ENCODE measurements at places on chromosomes 1 and 21. TPM values are rescaled to one million over a fixed set of nuclear protein-coding genes. Genes with fewer than 3 reads are reported as not detected.

- DNase-seq: no peak
These were observed 647.1 kb upstream of the NCAM2 start for GRCh38 chr21:20351138-20351537.

- DNase-seq: no peak
These were observed 12.5 kb downstream of the FOXJ3 start for GRCh38 chr1:42322577-42322976.

DNA sequence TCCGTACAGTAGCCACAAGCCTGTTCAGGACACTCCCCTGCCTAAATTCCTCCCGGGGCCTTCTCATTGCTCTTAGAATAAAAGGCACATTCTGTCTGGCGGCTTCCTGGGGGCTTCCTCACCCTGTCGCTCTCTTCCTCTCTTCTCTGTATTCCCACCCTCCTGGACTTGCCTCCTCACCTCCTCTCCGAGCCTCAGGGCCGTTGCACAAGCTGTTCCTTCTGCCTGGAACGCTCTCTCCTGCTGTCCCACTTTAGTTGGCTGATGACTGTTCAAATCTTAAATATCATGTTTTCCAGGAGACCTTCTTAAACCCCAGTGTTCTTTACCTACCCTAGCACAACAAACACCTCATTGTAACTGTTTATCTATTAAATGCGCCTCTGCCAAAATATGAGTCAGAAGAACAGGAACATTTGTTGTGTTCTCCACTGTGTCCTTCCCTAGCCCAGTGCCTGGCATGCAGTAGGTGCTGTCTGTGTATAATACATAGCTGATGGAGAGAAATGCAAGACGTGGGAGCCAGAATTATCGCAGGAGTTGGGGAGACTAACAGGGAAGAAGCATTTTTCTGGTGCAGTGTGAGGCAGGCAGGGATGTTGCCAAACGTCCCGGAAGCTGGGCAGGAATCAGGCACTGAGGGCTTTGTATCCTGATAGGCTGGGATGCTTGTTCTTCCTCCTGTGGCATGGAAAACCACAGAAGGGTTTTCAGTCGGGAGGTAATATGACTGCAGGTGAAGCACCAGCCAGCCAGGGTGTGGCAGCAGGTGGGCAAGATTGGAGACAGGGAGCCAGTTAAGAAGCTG, 24.1 kb upstream of the THRAP3 start:
- DNase-seq: no peak

DNA sequence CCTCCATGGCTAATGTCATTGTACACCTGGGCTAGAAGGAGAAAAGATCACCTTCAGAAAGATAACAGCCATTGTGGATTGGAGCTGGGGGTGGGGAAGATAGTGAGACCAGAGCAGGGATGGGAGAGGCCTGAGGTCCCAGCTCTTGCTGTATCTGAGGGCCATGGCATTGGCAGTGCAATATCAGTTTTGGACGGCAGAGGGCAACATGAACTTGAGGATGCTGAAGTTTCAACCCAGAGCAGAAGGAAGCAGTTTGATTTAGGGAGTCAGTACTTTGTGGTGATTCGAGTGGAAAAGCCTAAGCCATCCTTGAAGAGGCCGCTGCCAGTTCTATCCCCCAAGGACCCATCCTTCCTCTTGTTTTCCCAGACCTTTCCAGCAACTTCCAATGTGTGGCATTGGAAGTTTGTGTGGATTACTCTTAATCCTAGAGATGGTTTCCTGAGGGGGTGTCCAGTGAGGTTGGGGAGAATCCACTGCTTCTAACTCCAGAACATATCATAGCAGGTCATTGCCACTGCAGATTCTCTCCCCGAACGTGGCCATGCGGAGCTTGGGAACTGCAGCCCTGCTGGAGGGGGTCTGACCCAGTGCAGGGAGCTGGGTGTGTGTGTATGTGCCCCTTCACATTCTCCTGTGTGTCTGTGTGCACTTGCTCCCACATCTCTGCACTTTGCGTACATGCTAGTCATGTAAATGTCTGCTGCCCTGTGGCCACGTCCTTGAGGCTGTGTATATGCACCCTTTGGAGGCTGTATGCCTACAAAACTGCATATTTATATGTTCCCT, 24.1 kb downstream of the SLC26A9 start:
- DNase-seq: peak; percentile 76

GRCh38 chr1:35064265-35064664, 14.9 kb upstream of the ZMYM1 start:
- no peak for DNase-seq

CADM3 gene
- not detected for total RNA-seq

CENPS gene
- total RNA-seq: 6.4 TPM

DNA sequence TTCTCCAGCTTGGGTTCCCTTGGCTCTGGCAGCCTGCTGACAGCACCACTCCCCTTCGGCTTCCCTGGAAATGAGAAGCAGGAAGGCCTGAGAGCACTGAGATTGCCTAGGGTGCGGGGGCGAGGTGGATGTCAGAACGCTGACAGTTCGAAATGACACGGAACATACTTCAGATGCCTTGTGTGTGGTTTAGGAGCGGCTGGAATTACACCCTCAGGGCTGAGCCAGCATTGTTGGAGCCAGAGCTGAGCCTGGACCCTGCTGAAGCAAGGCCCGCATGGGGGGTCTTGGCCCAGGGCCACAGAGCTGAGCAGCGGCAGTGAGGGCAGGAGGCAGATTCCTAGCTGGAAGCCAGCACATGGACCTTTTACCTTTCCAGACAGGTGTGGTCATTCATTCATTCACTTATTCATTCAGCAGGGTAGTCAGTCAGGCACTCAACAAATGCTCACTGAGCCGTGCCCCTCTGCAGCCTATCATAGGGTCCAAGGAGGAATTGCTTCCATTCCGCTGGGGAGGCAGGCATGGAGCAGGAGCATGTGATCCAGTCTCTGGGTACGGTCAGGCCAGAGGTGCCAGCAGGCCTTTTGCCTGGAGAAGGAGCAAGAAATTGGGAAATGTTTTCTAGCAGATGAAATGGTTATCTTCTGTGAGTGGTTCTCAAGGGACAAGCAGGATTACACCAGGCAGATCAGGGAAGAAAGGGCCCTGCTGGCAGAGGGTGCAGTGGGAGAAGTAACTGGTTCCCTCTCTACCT, 6.6 kb upstream of the FOXE3 start:
- no peak for DNase-seq

DNA sequence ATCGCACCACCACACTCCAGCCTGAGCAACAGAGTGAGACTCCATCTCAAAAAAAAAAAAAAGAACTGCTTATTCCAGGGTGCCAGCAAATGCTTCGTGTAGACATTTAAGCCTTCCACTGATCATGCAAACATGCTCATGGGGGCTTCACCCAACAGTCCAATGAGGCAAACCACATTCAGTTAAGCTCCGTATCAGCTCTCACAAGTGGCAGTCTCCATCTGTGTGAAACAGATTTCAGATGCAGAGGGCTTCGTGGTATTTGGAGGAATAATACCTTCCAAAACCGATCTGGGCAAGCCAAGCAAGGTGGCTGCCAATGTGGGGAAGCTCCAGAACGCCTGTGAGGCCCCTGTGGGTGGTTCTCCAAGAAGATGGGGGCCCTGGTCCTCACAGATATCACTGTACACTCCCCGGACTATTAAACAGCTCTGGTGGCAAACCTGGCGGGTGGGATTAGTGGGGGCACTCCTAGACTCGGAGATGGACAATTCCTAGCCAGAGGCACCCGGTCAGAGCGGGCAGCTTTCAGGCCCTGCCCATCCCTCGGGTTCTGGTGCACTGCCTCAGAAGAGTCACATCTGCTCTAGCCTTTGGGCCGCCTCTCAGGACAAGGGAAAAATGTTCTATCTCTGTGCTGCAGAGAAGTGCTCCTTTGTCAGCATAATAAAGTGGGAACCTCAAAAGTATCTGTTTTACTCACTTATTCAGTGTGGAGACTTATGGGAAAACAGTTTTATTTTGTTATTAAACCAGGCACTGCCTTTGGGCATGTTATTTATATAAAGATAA, 10.2 kb downstream of the CREG1 start:
- no peak for DNase-seq

- DNase-seq: no peak
These were observed 123.8 kb upstream of the PRDX6 start for GRCh38 chr1:173353350-173353749.

CYP4A11 gene
- total RNA-seq: not detected

- no peak for DNase-seq
These were observed 68.4 kb downstream of the TLR5 start for GRCh38 chr1:223074445-223075300.

DNA sequence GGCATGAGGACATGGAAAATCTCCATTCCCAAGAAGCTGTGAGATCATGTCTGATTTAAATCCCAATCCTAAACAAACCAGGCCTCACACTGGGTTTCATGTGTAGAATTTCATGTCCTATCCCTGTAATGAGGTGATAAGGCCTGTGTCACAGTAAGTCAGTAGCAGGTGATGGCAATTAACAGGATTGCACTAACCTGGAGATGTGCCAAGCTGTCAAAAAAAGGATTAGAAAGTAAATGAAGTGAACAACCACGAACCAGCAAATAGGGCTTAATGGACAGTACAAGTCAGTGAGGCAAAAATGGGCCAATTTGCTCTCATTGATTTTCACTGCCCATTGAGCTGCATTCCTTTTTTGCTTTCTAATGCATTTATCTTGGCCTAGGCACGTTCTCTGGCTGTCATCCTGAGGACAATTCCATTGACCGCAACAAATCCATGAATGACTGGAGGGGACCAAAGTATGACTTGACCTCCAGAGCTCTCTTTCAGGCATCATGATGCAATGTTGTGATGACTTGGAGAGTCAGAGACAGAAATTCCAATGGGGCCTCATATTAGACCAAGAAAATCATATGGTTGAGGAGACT, 673.6 kb upstream of the ADGRL2 start:
- DNase-seq: no peak

- no peak for DNase-seq
These were observed 14.5 kb downstream of the HMGB4 start for GRCh38 chr1:33878392-33878791.

GRCh38 chr1:175978476-175978875, 228.6 kb downstream of the COP1 start:
- DNase-seq: no peak

- DNase-seq: no peak
These were observed 25.8 kb upstream of the CAPZB start for GRCh38 chr1:19511116-19511515.

GRCh38 chr1:206854401-206855129, 10.9 kb upstream of the IL20 start:
- DNase-seq: no peak

- no peak for DNase-seq
These were observed 116.3 kb upstream of the C1orf21 start for GRCh38 chr1:184270556-184270955.

- DNase-seq: no peak
These were observed 159.2 kb downstream of the TRABD2B start for GRCh38 chr1:47837866-47838561.

DNA sequence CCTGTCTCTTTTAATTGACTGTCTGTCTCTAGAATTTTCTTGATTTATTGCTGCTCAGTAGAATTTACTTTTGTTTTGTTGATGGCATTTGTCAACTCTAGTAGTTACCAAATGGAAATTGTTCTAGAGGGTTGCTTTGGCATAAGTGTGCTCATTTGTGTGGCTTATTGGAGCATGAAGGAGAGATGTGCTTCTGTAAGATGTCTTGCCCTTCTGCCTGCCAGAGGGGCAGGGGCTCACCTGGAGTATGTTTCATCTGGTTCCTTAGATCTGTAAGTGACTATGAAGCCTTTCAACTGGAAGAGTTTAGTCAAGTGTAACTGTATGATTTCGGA, 345.5 kb downstream of the DISC1 start:
- no peak for DNase-seq

- DNase-seq: no peak
These were observed 22.2 kb downstream of the SLC2A1 start for GRCh38 chr1:42936309-42937078.

DNA sequence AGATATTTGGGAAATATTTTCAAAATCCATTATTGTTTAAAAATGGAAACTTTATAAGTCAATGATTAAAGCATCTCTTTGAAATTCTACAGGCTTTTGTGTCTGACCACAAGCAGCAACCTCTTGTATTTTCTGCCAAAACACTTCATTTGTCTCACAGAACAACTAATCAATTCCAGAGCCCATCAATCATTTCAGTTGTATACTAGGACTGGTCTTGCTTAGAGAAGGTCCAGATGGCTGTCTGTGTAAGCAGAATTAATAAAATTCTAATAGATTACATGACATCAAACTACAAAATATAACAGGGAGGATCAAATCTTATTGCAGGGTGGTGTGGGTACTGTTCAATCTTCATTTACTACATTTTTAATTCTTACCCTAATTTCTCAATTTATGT, 76.4 kb downstream of the ACBD6 start:
- no peak for DNase-seq

VANGL1 gene
- 0.55 TPM for total RNA-seq

GRCh38 chr21:18493422-18493821, 89.8 kb upstream of the TMPRSS15 start:
- no peak for DNase-seq

CATSPERE gene
- total RNA-seq: 2.4 TPM

OR6F1 gene
- total RNA-seq: not detected

ALPL gene
- not detected for total RNA-seq

GRCh38 chr1:193104502-193104906, 710 bp downstream of the GLRX2 start:
- no peak for DNase-seq

DNA sequence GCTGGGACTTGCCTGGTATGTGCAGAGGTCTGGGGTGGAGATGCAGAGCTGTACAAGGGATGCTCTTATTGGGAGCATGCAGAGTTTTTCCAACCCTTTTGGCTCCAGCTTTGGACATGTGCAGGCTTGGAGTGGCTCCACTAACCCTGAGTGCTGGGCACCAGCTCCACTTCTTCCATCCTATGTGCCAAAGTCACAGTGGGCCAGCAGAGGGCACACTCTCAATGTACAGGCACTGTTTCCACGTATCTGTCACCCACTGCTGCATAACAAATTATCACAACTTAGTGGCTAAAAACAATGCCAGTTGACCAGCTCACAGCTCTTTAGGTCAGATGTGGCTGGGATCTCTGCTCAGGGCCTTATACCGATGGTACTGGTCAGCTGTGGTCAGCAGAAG, 631.8 kb downstream of the AJAP1 start:
- DNase-seq: peak; percentile 11

- no peak for DNase-seq
These were observed 11.2 kb downstream of the C1orf198 start for GRCh38 chr1:230857077-230857476.

DNA sequence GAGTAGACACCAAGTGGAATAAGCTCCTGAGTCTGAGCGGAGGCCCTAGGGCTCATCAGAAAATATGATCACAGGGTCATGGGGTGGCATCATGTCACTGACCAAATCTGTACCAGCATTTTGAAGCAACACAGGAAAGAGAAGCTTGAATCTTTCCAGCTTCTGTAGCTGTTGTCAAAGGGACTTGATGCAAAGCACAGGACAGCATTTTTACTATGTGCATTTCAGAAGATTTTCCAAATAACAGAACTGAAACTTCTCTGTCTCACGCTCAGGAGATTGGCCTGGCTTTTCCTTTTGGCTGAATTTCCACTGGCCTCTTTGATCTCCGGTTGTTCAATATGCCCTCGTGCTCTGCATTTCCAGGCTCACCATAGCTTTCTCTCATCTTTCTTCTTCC, 127.2 kb upstream of the ATP1B1 start:
- DNase-seq: no peak

SLAMF8 gene
- 0.10 TPM for total RNA-seq

GRCh38 chr21:26457817-26458216, 115.3 kb downstream of the CYYR1 start:
- DNase-seq: no peak

GRCh38 chr1:244960904-244961303, 96.6 kb upstream of the HNRNPU start:
- no peak for DNase-seq
